ENCODE measurements at places on chromosomes 4 and X. TPM values are rescaled to one million over a fixed set of nuclear protein-coding genes. Genes with fewer than 3 reads are reported as not detected.

The TRIM60 gene
- not detected for total RNA-seq

The BEX2 gene
- total RNA-seq, result 9.7 TPM

The APOOL gene
- total RNA-seq, result 22.5 TPM

The ASB11 gene
- total RNA-seq, result 0.13 TPM

The MTMR8 gene
- 2.5 TPM for total RNA-seq

The CCDC160 gene
- total RNA-seq, result 0.64 TPM

The ARAP2 gene
- 25.4 TPM for total RNA-seq

The REELD1 gene
- not detected for total RNA-seq

The F8A3 gene
- total RNA-seq, result 9.0 TPM

The GPRASP1 gene
- total RNA-seq, result 4.0 TPM

The MAGEA9B gene
- not detected for total RNA-seq

The RAI2 gene
- 20.6 TPM for total RNA-seq

The PRDM8 gene
- 1.9 TPM for total RNA-seq

The PCDH19 gene
- 0.24 TPM for total RNA-seq

The DUSP21 gene
- not detected for total RNA-seq

The TAF7L gene
- total RNA-seq, result not detected

The NEIL3 gene
- total RNA-seq, result 2.7 TPM

The CDKL2 gene
- 22.6 TPM for total RNA-seq

The SUPT20HL1 gene
- not detected for total RNA-seq

The RPS6KA6 gene
- total RNA-seq, result 2.8 TPM

The CHRNA9 gene
- not detected for total RNA-seq

The MYL5 gene
- total RNA-seq, result 7.8 TPM

The PCSK1N gene
- total RNA-seq, result 3.9 TPM

The GPC3 gene
- total RNA-seq, result 62.6 TPM

The TENM3 gene
- total RNA-seq, result 3.0 TPM

The PPP2R2C gene
- 0.35 TPM for total RNA-seq

The KIT gene
- total RNA-seq, result 9.6 TPM

The PPP1R2C gene
- total RNA-seq, result not detected

The MTNR1A gene
- total RNA-seq, result not detected

The SASH3 gene
- 17.1 TPM for total RNA-seq

The RAPGEF2 gene
- 52.0 TPM for total RNA-seq

The CD99 gene
- 288 TPM for total RNA-seq

The CD38 gene
- total RNA-seq, result 21.0 TPM

The CCSER1 gene
- total RNA-seq, result 5.2 TPM

The PAGE2B gene
- not detected for total RNA-seq

The FHDC1 gene
- 32.9 TPM for total RNA-seq

The GAGE12H gene
- not detected for total RNA-seq

The MUC7 gene
- not detected for total RNA-seq

The IKBKG gene
- total RNA-seq, result 28.1 TPM

The KIAA1210 gene
- total RNA-seq, result not detected

The CFI gene
- 66.8 TPM for total RNA-seq

The CYTL1 gene
- total RNA-seq, result 0.73 TPM

The HPF1 gene
- 20.3 TPM for total RNA-seq

The ERAS gene
- total RNA-seq, result not detected

The BTK gene
- 17.9 TPM for total RNA-seq

The CCDC110 gene
- 1.3 TPM for total RNA-seq

The CRLF2 gene
- 0.58 TPM for total RNA-seq

The FOXR2 gene
- not detected for total RNA-seq

The RNF128 gene
- 20.8 TPM for total RNA-seq

The MAGEA11 gene
- not detected for total RNA-seq

The LANCL3 gene
- 2.7 TPM for total RNA-seq

The BEX1 gene
- total RNA-seq, result 0.44 TPM

The MSX1 gene
- total RNA-seq, result 2.0 TPM

The SRPX2 gene
- 25.9 TPM for total RNA-seq

The NR3C2 gene
- 17.0 TPM for total RNA-seq
